ENCODE measurements at places on chromosomes 7 and 10.
A peak's percentile ranks its signal among the peaks of the same experiment; 100 is the strongest.

GRCh38 chr7:6338551-6339274, 66.3 kb upstream of the CYTH3 start:
- DNase-seq = no peak

DNA sequence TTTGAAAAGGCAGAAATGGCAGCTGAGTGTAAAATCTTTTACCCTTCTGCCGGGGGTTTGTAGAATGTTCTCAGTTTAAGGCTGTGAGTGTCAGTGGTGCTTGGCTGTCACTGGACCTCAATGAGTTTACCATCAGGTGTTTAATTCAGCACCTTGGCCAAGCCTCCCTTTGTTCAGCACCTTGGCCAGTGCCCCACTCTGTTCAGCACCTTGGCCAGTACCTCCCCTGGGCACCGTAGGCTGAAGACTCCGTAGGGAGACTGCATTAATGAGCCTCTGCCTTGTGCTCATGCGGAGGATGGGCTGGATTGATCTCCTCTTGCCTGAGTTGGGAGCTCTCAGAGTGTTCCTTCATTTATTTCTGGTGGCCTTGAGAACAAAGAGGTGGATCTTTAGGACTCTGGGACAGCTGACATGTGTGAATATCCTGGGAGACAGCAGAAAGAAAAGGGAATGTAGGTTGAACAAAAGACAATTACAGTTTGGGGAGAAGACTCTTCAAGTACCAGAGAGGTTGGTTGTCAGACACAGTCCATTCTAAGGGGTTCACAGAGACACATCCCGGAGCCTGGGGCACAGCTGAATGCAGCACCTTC, 1.6 kb downstream of the FAM24A start:
- DNase-seq = peak; percentile 31

GRCh38 chr10:33793793-33794192, 459.3 kb upstream of the NRP1 start:
- no peak for DNase-seq

GRCh38 chr7:158541346-158542010, 46.1 kb downstream of the PTPRN2 start:
- no peak for DNase-seq

- no peak for DNase-seq
These were observed 287.8 kb upstream of the CDC14C start for GRCh38 chr7:48636391-48637015.

DNA sequence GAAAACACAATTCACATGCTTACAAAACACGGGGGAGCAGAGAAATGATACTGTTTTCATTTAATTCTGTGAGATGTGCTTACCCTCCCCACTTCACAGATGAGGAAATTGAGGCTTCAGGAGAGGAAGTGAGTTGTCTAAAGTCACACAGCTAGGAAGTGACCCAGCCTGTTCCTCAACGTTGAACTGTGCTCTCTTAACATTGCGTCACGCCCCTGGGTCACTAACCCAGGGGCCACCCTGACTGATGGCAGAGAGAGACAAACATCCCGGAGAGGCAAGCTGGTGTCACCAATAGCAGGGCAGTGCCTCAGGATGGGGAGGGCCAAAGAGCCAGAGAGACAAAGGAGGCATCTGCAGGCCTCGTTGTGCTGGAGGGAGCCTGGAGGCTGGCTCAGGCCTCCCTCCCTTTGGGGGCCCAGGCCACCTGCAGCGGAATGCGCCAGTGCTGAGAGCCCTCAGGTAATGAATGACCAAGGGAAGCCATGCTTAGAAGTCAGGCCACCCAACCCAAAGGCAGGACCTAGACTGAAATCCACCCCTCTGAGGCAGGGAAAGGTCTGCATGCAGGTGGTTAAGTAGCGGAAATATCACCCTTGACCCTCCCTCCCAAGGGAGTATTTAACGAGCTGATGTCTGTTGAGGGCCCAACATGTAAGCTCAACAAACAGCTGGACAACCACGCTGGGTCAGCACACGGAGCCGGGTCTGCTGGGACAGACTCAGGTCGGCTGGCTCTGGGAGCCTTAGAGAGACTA, 81.3 kb downstream of the C10orf105 start:
- DNase-seq = no peak

- DNase-seq = no peak
These were observed 638.1 kb upstream of the POT1 start for GRCh38 chr7:125567686-125568085.

GRCh38 chr7:10537764-10538163, 435.9 kb upstream of the PHF14 start:
- DNase-seq = no peak

DNA sequence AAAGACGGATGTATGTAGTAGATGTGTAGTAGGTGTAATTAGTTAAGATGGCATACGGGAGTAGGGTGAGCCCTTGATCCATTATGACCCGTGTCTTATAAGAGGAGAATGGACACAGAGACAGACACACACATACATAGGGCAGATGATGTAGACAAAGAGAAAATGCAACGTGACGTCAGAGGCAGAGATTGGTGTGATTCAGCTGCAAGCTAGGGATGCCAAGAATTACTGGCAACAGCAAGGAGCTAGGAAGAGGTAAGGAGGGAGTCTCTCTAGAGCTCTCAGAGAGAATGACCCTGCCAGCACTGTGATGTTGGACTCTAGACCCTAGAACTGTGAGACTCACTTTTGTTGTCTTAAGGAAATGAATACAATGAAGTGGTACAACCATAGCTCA, 247.0 kb upstream of the HABP2 start:
- DNase-seq = no peak

- no peak for DNase-seq
These were observed 91.5 kb downstream of the FAM53B start for GRCh38 chr10:124652701-124653100.

DNA sequence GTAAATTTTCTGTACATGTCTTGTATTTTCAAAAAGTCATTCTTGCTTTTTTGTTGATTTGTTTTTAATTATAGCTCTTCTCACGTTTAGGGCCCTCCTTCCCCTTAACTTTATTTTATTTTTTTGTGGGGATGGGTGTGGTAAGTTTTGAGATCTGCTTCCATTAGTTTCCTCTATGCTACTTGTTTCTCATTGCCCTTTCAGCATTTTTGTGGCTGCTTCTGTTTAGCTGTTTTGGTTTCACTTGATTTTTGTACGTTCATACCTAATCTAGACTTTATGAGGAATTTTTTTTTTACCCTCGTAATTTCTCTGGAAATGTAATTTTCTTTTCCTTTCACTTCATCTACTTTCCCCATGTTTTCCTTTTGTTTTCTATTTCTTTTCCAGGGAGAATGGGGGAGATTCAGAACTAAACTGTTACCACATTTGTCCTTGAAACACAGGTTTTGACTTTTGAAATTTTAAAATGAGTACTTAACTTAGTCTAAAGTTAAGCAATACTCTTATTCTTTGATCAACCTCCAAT, 80.8 kb downstream of the ATRNL1 start:
- no peak for DNase-seq

- no peak for DNase-seq
These were observed 111.3 kb upstream of the SORCS1 start for GRCh38 chr10:107275806-107276205.

DNA sequence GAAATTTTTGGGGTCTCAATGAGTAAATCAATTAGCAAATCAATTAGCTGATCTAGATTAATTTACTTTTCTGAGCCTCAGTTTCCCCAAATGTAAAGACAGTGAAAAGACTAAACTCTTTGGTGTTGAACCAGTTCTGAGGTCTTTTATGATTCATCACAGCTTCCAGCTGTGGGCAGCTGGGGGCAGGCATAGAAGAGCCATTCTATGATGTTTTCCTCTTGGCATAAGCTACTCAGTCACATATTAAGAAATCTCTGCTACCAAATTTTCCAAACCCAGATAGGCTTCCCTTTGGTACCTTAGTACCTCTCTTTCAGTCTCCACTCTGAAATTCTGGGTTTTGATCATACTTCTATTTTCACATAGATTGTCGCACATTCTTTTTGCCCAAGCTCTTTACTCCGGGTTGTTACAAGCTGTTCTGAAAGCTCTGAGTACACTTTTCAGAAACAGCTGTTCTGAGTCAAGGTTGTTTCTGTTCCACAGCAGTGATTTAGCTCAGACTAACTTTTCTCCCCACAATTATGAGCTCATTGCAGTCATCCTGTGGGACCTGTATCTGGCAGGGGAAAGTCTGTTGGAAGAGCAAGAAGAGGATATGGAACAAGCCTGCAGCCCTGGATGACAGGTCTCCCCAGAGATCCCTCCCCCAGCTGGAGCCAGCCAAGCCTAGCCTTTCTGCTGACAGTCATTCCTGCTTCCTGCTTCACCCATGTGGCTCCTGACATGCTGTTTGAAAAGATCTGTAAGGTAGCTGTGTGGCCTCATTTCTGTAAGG, 599.6 kb upstream of the GHITM start:
- no peak for DNase-seq

DNA sequence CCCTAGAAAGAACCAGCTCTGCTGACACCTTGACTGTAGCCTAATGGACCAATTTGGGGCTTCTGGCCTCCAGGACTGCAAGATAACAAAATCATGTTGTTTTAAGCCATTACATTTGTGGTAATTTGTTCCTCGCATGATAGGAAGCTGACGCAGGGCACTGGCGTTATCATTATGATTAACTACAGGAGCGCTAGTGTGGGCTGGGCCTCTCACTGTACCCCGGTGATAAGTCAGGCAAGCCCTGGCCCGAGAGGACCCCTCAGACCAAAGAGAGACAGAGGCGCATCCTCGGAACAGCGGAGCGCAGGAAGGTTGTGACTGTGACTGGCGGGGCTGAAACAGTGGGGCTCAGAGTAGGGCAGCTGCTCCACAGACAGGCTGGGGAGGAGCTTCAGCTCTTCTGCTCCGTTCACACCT, 150.3 kb upstream of the CHST15 start:
- no peak for DNase-seq

DNA sequence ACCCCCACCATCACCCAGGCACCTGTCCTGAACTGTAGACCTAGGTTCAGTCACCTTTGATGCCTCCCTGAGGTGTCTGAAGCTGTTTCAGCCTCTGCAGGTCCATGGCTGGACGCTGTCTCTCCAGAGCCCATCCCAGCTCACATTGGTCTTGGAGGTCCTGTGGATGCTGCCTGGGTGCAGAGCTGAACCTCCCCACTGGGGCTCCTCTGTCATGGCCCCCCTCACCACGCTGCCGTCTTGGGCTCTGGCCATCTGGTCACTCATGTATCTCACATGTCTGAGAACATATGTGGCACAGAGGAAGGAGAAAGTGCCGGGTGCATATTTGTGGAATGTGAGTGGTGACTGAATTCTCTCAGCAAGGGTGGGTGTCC, 108.9 kb downstream of the NKX6-2 start:
- no peak for DNase-seq

- no peak for DNase-seq
These were observed 135.6 kb downstream of the ATE1 start for GRCh38 chr10:121792198-121792597.

GRCh38 chr10:52775132-52775647, 2.6 kb upstream of the MBL2 start:
- no peak for DNase-seq

- DNase-seq = no peak
These were observed 20.4 kb upstream of the INSYN2A start for GRCh38 chr10:127216786-127217185.

DNA sequence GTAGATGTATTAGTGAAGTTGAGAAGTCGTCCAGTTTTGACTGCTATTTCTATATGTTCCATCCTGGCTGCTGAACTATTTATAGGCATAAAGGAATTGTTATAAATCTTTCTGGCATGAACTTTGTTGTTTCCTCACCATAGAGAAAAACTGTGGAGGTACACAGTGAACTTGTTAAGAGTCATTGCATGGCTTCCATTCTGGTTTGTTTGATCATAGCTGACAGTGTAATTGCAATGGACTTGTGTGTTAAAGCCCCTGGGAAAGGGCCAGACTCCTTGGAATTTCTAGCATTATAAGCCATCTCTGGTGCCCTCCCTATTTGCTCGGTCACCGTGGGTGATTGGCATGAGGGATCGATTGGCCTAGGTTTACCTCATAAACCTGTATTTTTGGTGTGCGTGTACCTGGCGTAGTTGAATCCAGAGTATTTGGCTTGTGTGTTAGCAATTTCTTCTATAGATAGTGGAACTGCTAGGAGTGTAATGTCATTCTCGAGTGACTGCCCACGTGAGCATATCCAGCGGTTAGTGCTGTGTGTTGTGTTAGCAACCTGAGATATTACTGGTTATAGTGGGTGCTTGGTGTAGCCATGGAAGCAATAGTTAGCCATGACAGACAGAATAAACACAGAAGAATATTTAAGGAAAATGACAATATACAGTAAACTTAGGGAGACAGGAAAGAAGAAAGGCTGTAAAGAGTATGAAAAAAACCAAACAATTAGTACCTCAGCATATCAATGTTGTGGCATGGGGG, 5.9 kb upstream of the SYPL1 start:
- no peak for DNase-seq

- DNase-seq = no peak
These were observed 2.4 kb downstream of the ASL start for GRCh38 chr7:66078067-66078466.

GRCh38 chr7:6714360-6714759, 7.6 kb upstream of the ZNF12 start:
- no peak for DNase-seq

- no peak for DNase-seq
These were observed 3.9 kb upstream of the FAS start for GRCh38 chr10:88986549-88987242.

GRCh38 chr7:45585628-45586027, 11.5 kb downstream of the ADCY1 start:
- no peak for DNase-seq

DNA sequence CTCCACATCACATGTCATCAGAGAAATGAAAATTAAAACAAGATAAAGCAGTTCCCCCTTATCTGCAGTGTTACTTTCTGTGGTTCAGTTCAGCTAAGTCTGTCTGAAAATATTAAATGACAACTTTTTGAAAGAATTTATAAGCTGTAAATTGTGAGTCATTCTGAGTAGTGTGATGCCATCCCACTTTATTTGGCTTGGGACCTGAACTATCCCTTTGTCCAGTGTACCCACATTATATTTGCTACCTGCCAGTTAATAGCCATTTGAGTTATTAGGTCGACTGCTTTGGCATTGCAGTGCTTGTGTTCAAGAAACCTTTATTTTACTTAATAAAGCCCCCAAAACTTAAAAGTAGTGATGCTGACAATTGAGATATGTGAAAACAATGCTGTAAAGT, 804.2 kb downstream of the ANKRD7 start:
- no peak for DNase-seq

DNA sequence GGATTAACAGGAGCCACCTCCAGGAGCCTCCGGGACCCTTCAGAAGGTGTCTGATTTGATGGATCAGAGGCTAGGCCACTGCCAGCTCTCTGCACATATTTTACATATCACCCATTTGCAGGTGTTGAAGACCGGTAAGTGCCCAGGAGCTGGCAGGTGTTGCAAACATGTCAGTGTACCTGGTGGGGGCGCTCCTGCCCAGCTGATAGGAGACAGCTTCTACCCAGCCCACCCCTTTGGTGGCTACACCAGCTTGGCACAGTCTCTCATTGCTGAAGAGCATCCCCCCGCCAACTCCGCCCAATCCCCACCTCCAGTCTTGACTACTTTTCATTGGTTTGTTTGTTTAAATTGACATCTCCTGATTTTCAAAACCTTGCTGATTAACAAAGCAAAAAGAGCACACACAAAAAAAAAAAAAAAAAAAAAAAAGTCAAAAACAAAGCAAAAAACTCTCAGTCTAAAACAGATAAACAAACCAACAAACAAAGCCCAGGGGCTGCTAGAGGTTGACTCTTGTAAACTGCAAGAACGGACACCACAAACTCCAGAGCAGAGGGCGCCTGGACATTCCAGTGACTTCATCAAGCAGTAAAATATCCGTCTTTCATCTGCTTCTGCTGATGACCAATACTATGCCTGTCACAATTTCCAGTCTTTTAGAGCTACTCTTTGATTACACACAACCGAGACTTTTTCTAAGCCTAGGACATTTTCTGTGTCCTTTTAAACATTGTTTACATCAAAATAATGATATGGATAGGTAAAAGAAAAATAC, 275.3 kb downstream of the NRG3 start:
- no peak for DNase-seq

GRCh38 chr7:43570688-43571365, 12.1 kb upstream of the STK17A start:
- no peak for DNase-seq
